ENCODE measurements at places on chromosomes 4 and X.

DNA sequence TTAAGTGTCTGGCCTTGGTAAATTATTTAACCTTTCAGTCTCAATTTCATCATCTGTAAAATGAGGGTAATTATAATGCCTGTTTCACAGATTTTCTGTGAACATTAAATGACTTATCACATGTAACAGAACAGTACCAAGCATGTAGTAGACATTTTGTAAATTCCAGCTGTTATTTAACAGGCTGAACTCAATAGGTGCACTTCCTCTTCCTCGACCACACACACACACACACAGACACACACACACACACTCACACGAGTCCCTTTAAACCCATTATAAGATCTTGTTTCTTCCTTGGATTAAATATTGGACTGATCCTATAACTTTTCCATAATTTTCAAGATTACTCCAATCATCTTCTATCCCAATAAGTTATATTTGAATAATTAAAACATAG lies 53.4 kb upstream of the COL25A1 start:
- no peak for DNase-seq

DNA sequence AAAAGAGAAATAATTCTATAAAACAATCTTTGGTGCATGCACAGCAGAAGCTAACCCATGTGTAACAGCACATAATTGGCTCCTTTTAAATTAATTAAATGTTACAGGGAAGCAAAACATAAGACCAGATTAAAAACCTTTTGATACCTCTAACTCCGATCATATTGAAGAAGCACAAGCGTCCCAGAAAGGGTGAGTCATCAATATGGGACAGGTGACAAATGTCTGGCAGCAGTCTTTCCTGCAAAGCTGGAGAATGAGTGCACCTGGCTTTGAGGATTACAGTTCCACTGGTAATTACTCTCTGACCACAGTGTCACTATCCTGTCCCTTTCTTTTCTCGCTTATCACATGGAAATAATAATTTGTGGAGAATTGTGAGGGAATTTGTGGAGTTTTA lies 94.6 kb downstream of the FAM9B start:
- DNase-seq, result no peak

DNA sequence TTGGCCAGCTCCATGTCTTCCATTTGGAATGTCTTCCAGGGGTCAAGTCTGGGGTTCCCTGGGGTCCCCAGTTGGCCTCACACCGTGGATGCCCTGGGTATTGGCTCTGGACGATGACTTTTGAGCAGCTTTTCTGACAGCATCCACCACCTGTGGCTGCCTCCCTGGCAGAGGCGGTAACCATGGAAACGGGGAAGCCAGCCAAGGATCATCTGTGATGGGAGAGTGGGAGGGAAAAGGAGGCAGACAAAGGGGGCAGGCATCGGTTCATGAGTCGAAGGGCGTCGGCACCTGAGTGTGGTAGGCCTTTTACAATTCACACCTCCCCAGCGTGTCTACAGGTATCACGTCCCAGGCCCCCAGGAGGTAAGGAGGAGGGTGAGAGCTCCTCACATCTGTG lies 152.2 kb downstream of the ASMT start:
- no peak for DNase-seq

- no peak for DNase-seq
These were observed 35.7 kb upstream of the EGFL6 start for GRCh38 chrX:13533726-13534125.

DNA sequence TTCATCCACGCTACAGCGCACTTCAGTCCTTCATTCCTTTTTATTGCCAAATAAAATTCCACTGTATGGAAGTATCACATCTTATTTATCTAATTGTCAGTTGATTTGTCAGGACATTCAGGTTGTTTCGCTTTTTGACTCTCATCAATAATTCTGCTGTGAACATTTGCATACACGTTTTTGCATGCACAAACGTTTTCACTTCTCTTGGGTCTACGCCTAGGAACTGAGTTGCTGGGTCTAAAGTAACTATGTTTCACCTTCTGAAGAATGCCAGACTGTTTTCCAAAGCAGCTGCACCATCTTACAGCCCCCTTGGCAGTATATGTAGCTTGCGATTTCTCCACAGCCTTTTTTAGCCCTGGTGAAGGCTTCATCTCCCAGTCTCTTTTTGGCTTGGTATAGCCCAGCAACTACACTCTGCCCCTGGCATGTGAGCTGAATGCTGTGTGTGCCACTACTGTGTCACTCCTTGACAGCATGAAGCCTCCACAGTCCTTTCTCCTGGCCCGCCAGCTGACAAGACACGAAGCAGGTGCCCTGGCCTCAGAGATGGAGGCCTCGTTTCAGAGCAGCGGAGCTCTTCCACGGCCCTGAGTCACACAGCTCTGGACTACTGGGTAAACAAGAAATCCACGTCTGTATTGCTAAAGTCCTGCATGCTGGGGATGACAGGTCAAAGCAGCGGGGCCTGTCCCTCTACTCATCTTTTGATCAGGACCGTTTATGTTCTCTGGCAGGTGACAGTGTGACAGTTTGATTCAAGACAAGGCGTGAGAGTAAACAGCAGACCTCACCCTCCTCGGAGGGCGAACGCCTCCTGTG lies 75.5 kb downstream of the NSUN7 start:
- DNase-seq, result no peak

GRCh38 chr4:98496152-98496845 lies 162.1 kb downstream of the TSPAN5 start:
- no peak for DNase-seq

- DNase-seq, result no peak
These were observed 178.9 kb downstream of the RAPGEF2 start for GRCh38 chr4:159281771-159282170.

- no peak for DNase-seq
These were observed 30.2 kb upstream of the PLCXD1 start for GRCh38 chrX:250965-251364.

DNA sequence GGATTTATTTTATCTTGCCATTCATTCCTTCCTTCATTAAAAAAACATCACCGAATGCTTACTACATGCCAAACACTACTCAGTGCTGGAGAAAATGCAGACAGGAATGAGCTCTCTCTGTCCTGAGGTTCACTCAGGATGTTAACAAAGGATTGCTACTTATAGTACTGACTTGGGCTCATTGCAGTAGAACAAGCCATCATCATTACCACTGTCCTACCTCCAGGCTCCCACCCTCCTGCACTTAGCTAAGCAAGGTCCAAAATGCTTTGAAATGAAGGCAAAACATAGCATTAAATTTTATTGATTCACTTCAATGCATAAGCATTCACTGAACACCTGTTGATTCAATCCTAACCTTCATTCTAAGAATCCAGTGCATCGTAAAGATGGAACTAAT lies 159.8 kb upstream of the RADX start:
- DNase-seq, result no peak

DNA sequence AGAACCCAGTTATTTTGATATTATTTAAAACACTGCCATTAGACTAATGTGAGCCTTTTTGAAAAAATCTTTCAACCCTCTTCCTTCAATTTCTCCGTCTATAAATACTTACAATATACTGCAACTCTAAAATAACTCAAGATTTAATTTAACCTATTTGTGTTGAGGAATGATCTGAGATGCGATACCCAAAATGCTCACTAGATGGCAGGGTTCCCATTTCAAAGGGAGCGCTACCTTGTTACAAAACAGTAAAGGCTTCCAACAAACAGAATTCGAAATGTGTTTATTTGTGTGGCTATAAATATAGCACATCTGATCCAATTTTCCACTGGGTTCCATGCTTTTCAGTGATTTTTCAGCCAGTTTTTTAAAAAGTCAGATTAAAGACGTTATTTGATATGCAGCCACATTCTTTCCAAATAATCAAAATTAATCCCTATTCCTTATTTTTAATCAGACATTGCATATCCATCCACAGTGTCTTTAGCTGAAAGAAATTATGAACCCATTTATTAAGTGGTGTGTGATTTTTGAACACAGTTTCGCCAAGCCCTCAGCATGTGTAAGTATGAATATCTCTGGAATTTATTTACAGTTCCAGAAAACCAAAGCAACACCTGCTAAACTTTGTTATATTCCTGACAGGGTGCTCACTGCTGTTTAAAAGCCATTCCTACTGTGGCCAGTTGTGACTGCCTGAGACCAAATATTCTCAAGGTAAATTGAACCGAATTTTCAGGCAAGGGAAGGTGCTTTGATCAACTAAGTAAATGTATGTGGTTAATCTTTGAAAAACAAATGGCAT lies 668.0 kb upstream of the LCORL start:
- no peak for DNase-seq

GRCh38 chr4:72418458-72418857 lies 150.6 kb downstream of the ADAMTS3 start:
- no peak for DNase-seq

DNA sequence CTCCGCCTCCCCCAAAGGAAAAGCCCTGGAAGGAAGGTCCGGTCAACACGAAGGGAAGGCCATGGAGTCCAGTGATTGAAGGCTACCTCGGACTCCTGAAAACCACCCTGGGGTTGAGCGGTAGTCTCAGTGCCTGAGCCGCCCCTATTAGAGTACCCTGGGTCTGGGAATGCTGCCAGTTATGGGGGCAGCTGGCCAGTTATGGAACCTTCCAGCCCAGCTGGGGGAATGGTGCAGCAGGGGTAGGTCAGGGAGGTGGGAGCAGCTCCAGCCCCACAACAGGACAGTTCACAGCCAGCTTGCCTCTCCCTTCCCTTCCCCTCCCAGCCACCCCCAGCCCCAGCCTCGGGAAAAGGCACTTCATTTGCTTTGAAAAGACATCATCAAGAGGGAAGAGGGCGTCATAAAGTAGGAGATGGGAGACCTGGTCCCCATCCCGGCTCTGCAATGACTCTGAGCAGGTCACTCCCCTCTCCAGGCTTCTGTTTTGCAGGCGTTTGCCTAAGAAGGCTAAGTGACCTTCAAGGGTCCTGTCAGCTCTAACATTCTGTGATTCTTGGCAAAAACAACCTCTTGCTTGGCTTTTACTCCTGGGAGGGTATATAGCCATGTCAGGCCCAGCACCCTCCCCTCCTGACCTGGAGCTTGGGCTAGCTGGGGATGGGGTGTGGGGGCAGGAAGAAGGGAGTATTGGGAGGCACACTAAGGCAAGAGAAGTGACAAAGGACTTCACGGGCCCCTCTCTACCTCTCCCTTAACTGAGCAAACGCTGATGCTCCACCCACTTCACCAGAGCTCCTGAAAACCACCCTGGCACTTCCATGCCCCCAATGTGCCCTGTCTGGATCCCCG lies 8.0 kb downstream of the APLN start:
- no peak for DNase-seq

DNA sequence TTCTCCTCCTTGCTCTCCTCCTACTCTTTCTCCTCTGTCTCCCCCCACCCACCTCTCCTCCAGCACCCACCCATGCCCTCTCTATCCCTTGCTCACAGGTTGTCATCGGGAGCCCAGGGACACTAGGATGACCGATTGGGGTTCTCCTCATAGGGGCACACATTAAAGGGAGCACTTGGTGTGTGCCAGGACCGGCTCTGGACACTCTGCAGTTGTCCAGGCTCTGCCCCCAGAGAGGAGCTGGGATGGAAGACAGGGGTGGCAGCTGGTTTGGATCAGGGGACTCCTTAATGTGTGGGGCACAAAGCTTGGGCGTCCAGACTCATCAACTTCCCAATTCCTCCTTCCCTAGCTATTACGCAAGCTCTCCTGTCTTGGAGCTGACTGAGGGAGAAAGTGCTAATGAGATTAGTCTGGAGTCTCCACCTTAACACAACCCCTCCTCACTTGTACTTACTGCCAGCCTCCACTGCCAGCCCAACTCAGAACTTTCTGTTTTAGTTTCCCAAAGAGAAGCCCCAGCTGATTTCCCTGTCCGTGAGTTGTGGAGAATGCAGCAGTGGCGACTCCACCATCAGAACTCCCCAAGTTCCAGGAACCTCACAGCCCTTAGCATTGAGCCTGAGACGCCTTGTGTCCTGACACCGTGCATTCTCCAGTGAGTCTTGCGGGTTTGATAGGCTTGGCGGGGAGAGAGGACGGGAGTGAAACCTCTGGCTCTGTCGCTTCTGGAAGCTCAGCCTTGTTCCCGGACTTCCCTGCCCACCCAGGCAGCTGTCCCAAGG lies 52.2 kb downstream of the CXorf49B start:
- no peak for DNase-seq

DNA sequence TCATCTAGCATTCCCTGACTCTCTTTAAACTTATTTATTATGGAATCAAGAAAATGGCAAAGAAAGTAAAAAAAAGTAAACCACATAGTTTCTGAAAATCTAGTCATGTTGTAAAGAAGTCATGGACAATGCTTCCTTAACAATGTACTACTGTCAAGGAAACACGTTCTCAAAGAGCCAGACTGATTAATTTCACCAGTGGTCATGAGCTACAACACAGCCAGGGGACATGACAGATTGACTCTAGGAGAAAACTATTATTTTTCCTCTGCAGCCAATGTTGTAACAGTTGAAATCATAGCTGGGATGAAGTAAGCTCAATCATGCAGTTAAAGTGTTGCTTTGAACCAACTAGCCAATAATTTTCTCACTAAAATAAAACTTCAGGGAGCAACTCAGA lies 109.2 kb downstream of the MAPK10 start:
- DNase-seq, result no peak

All from activated T-cell treated with anti-CD3 and anti-CD28 coated beads, Interleukin-2, amount 50 U/mL, for 1 hour (primary cell).